ENCODE measurements at places on chromosomes 7 and 10. TPM values are rescaled to one million over a fixed set of nuclear protein-coding genes. Genes with fewer than 3 reads are reported as not detected.

JAKMIP3 gene
- 1.5 TPM for total RNA-seq

A1CF gene
- not detected for total RNA-seq

MACC1 gene
- total RNA-seq: 0.13 TPM

ENKUR gene
- not detected for total RNA-seq

BAMBI gene
- total RNA-seq: 46.6 TPM

CTAGE4 gene
- total RNA-seq: 0.24 TPM

SPDYE17 gene
- not detected for total RNA-seq

CALHM3 gene
- not detected for total RNA-seq

MYOZ1 gene
- total RNA-seq: 8.7 TPM

AZGP1 gene
- total RNA-seq: 114 TPM

SEPTIN7 gene
- 232 TPM for total RNA-seq

VWDE gene
- total RNA-seq: 0.38 TPM

TNKS2 gene
- total RNA-seq: 15.9 TPM

CCDC172 gene
- not detected for total RNA-seq

PHKG1 gene
- 15.3 TPM for total RNA-seq

SPDYE18 gene
- total RNA-seq: 0.51 TPM

PDK4 gene
- total RNA-seq: 49.0 TPM

TAS2R4 gene
- 0.54 TPM for total RNA-seq

CACUL1 gene
- 31.6 TPM for total RNA-seq

SRPK2 gene
- total RNA-seq: 37.8 TPM

HTR5A gene
- not detected for total RNA-seq

EPO gene
- not detected for total RNA-seq

HTR7 gene
- total RNA-seq: 0.16 TPM

ATP6V0E2 gene
- 80.2 TPM for total RNA-seq

PLXNA4 gene
- total RNA-seq: 12.8 TPM

EN2 gene
- not detected for total RNA-seq

EGR2 gene
- total RNA-seq: 4.8 TPM

CHN2 gene
- 33.6 TPM for total RNA-seq

SPDYE8 gene
- total RNA-seq: not detected

COBL gene
- 109 TPM for total RNA-seq

HABP2 gene
- not detected for total RNA-seq

NOLC1 gene
- 26.2 TPM for total RNA-seq

CTAGE15 gene
- not detected for total RNA-seq

SEMA4G gene
- 1.0 TPM for total RNA-seq

AKR1C4 gene
- not detected for total RNA-seq

ZNF398 gene
- 7.4 TPM for total RNA-seq

CNNM2 gene
- total RNA-seq: 5.9 TPM

SYNPO2L gene
- 792 TPM for total RNA-seq

IGF2BP3 gene
- 0.16 TPM for total RNA-seq

CCNJ gene
- total RNA-seq: 3.4 TPM

C10orf105 gene
- not detected for total RNA-seq

EBLN1 gene
- not detected for total RNA-seq

ATOH7 gene
- not detected for total RNA-seq

PTER gene
- total RNA-seq: 6.0 TPM

TRIM73 gene
- total RNA-seq: 1.4 TPM

TNS3 gene
- 29.0 TPM for total RNA-seq

NPC1L1 gene
- total RNA-seq: 0.19 TPM

MRLN gene
- total RNA-seq: not detected

UBE2D1 gene
- total RNA-seq: 34.7 TPM

PLPP4 gene
- 0.27 TPM for total RNA-seq

FOXI2 gene
- total RNA-seq: 0.24 TPM

SPDYE11 gene
- not detected for total RNA-seq

CHAT gene
- total RNA-seq: not detected

GRID2IP gene
- not detected for total RNA-seq

SORCS1 gene
- 0.43 TPM for total RNA-seq

ADAM12 gene
- 1.3 TPM for total RNA-seq
